Epithelial cell of esophagus (primary cell): ENCODE measurements at places on chromosomes 4 and X.

DNA sequence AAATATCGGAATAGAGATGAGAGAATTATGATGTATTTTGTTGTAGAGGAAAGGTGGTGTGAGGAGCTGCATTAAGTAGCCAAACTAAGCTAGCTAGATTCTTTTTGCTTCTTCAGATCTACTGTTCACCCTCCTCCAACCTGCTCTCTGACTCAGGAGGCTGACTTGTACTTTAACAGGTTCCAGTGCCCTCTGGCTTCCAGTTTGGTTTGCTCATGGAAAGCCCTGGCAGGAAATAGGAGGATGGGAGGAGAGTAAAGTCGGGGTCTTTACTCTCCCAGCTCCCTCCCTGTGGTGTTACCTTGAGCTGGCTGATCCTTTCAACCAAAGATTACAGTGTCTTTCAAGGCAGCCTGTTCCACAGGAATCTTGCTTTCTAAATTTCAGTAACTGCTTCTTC is 277.0 kb upstream of the EDA2R start:
- peak; percentile 1 for DNase-seq

DNA sequence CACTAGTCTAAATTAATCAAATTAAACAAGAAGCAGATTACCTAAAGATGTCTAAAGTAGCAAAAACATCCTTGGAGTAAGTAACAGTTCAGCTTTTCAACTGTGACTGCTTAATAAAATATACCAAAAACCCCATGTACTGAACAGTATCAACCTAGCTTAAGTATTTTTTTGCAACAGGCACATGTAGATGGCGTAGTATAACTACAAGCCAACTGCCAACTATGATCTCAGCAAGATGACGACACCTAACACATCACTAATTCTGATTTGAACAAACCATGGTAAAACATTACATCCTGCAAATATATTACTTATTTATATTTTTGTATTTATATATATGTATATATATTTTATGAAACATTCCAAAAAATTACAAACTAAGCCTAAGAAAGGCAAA is 24.5 kb downstream of the DHX15 start:
- peak; percentile 56 for DNase-seq

- no peak for DNase-seq
Observed at GRCh38 chr4:22167201-22167600, 218.6 kb upstream of the KCNIP4 start.

- no peak for DNase-seq
Observed at GRCh38 chr4:64000241-64000640, 409.0 kb downstream of the TECRL start.

DNA sequence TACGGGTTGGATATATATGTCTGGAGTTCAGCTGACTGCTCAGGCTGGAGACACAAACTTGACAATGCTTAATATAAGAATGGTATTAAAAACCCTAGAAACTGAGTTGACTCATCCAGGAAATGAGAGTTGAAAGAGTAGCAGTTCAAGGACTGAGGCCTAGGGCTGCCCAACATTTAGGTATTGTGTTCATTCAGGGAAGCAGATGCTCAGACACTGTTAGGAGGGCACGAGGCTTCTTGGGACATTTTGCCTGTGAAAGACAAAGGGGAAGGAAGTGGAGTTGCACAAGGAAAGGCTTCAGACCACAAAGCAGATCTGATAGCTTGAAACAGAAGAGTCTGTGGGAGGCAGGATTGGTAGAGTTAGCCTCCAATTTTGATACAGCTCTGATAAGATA is 52.0 kb upstream of the HS3ST1 start:
- peak; percentile 37 for DNase-seq
